Inflammatory macrophage (primary cell): ENCODE measurements at places on chromosomes 3 and 15.
A peak's percentile ranks its signal among the peaks of the same experiment; 100 is the strongest.

DNA sequence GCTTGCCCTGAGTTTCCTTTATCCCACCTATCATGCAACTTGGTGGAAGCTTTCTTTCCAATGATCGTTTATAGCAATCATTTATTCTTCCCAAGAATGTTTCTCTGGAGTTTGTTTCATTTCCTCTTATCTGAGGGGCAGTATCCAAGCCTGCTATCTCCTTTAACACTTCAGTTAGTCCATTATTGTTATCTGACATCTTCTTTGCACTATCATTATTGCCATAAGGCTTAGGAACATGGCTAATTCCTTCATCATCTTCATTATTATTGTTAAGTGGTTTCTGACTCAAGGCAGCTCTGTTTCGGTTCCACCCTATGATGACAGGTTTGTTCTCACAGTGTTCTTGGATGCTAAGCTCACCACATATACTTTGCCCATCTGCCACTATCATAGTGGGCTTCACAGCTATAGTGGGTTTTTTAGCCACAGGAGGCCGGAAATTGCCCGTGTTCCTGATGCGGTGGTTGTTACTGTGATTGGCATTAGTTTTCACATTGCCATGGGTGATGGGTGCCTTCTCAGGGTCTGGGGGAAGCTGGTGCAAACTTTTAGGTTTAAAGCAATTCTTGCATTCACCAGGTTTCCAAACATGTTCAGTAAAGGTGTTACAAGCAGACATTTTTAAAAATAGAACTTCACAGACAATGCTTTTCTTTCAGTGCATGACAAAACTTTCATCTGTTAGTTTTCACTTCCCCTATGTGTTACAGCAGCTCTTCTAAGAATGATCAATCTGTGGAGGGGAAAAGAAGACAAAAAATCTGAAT, 110.6 kb upstream of the TSPAN3 start:
- DNase-seq, result no peak

DNA sequence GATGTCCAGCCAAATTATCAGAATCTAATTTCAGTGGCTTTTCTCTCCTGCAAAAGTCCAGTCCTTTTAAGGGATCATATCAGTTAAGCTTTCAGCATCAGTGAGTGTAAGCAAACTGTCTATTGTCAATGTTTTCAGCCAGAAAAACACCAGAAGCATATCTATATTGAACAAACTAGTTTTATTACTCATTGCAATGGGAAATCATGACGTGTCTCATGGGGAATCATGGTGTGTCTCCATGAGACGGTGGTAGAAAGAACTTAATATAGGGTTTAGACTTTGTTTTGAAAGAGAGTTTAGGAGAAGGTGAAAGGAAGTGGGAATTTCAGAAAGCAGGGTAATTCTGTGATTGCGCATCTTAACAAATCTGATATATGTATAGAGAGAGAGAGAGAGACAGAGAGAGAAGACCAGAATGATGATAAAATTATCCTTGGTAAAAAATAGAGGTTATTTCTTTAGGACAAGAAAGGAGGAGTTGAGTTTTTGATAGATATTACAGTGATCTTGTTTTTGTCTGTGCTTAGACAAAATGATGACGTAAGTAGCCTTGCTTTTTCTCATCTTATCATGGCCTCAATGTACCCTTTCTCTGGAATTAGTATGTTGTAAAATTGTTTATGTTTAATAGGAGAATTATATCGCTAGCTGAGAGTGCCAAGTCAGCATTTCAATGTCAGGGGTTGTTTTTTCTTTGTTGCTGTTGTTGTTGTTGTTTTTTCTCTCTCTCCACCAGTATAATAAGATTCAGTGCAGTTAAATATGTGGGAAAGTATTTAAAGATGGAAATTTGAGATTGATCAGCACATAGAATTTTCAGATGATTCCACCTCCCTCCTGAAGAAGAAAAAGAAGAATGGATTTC, 129.9 kb upstream of the OSTN start:
- DNase-seq, result no peak

DNA sequence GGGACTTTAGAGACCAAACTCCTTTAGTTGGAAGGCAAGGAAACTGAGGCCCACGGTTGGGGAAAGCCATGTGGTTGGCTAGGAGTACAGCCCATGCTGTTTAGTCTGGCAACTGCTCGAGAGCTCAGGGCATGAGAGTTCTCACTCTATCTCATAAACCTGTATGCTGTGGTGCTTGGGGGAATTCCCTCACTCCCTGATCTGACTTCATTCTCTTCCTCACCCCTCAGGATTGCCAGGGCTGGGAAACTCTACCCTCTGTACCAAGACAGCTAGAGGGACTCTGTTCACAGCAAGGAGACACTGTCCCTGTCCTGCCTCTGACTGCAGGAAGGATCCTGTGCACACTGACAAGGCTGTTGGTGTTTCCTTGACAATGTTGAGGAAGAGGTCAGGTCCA, 230.2 kb downstream of the ZNF621 start:
- no peak for DNase-seq

GRCh38 chr15:81024936-81025335, 24.2 kb downstream of the TLNRD1 start:
- peak; percentile 59 for DNase-seq

- DNase-seq, result peak; percentile 67
These were observed 70.7 kb downstream of the SLC12A8 start for GRCh38 chr3:125141596-125142419.
